Thymus (tissue), 14 donors: ENCODE measurements at places on chromosomes 5 and 9. TPM values are rescaled to one million over a fixed set of nuclear protein-coding genes. Genes with fewer than 3 reads are reported as not detected.
A peak's percentile ranks its signal among the peaks of the same experiment; 100 is the strongest.

- no peak for DNase-seq
Observed at GRCh38 chr5:14880688-14881087, 9.1 kb upstream of the ANKH start.

GRCh38 chr5:104573949-104574709 lies 1011.5 kb upstream of the NUDT12 start:
- DNase-seq = no peak

- DNase-seq = peak; percentile 59
Observed at GRCh38 chr5:163504079-163504931, 1.1 kb upstream of the MAT2B start.

The AFAP1L1 gene
- total RNA-seq = 8.0 TPM

The PCDHB7 gene
- total RNA-seq = 0.14 TPM
